ENCODE measurements at places on chromosomes 1 and 21.

- DNase-seq = no peak
Observed at GRCh38 chr1:224543453-224543852, 72.7 kb upstream of the CNIH3 start.

- no peak for DNase-seq
Observed at GRCh38 chr1:160097151-160097910, 1.1 kb downstream of the IGSF8 start.

- DNase-seq = no peak
Observed at GRCh38 chr1:97013136-97013535, 291.6 kb downstream of the PTBP2 start.

DNA sequence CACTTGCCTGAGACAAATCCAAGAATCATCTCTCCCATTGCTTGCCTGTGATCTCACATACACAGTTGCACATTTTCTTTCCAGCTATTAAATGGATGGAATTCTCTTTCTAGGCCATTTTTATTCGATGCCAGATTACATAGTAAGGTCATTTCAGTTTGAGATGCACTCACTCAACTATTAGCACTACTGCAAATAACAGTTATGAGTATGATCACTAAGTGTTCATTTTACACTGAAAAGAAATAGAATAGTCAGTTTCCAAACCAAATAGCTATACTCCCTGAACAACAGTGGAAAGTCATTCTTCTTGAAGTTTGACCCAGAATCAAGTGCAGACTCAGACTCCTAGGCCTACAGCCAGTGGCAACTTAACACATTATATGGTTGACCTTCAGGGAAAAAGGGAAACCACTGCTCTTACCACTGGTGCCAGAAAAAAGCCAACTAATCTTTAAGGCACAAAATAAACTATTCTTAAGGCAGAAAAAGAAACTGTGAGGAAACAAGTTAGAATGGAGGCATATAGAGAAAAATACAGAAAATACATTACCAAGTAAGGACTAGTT is 31.5 kb downstream of the WNT2B start:
- DNase-seq = no peak

- DNase-seq = no peak
Observed at GRCh38 chr21:32520875-32521735, 64.2 kb downstream of the TCP10L start.

GRCh38 chr1:79295967-79296366 is 289.4 kb upstream of the ADGRL4 start:
- no peak for DNase-seq

Data from cerebellar nuclear complex (tissue), 1 donor.